ENCODE measurements at places on chromosomes 13 and 19.

DNA sequence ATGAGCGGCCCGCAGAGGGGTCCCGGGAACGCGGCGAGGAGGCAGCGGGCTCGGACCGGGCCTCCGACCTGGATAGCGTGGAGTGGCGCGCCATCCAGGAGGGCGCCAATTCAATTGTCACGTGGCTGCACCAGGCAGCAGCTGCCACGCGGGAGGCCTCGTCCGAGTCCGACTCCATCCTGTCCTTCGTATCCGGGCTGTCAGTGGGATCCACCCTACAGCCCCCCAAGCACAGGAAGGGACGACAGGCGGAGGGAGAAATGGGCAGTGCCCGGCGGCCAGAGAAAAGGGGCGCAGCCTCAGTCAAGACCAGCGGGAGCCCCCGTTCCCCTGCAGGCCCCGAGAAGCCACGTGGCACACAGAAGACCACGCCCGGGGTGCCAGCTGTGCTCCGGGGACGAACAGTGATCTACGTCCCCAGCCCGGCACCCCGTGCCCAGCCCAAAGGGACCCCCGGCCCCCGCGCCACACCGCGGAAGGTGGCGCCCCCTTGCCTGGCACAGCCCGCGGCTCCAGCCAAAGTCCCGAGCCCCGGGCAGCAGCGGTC lies 10.7 kb downstream of the C19orf25 start:
- no peak for DNase-seq

GRCh38 chr19:31943191-31943661 lies 402.2 kb upstream of the ZNF507 start:
- no peak for DNase-seq

DNA sequence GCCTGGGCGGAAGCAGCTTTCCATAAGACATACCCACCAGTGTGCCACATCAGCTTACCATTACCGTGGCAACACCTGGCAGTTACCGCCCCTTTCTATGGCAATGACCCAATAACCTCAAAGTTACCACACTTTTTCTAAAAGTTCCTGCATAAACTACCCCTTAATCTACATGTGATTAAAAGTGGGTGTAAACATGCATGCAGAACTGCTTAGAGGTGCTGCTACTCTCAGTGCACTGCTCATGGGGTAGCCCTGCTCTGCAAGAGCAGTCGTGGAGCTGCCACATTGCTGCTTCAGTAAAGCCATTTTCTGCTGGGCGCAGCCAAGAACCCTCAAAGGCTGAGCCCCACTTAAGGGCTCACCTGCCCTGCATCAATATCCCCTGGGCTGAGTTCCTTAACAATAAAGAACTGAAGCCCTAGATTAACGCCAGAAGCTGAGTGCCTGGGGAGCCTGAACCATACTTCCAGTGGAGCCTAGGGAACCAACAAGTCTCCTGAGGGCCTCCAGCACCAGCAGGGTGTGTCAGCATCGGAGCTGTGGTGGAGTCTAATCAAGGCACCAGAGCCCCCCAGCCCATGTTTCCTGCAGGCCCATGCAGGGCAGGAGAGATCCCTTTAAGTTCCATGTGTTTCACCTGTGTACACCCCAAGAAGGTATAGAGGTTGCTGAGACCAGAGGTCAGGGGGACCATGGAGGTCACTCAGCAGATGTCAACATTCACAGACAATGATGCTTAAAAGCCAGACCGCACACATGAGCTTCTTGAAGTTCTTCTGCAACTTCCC lies 1198.1 kb downstream of the UQCRFS1 start:
- no peak for DNase-seq

GRCh38 chr19:575527-576506 lies 3.4 kb downstream of the BSG start:
- no peak for DNase-seq

GRCh38 chr19:43619262-43620060 lies at the start of gene ZNF428:
Gene ZNF428, minus strand, starts transcription at chr19:43619629. Its CDS starts 5,325 bp downstream, at chr19:43614304.
- peak; percentile 72 for DNase-seq

DNA sequence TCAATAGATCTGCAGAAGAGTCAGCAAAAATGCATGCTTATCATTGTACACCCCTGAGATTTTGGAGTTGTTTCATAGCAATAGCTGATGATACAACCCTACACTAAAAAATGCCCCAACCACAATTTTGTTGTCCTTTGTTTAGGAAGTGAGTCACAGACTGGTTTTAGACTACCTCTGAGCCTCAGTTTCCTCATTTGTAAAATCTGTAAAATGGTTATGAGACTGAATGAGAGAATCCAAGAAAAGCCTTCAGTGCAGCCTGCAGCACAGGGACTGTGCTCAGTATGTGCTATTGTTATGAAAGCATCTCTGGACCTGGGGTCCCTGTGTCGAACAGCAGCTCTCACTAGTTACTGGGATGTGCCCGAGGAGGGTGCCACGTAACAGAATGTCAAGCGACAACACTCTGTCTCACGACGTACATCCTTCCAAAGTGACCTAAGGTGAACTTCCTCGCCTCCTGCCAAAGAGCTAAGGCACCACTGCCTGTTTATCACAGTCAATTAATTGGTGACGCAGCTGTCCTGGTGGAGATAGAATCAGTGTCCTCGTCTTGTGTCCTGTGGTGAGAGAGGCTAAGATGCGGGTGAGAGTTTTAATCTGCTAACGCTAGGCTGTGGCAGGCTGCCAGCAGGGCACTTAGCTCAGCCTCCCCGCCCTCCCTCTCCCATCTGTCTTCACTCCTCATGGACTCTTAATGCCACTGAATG lies 18.1 kb downstream of the DHRS12 start:
- no peak for DNase-seq

GRCh38 chr13:38017320-38017719 lies 147.7 kb upstream of the TRPC4 start:
- no peak for DNase-seq

DNA sequence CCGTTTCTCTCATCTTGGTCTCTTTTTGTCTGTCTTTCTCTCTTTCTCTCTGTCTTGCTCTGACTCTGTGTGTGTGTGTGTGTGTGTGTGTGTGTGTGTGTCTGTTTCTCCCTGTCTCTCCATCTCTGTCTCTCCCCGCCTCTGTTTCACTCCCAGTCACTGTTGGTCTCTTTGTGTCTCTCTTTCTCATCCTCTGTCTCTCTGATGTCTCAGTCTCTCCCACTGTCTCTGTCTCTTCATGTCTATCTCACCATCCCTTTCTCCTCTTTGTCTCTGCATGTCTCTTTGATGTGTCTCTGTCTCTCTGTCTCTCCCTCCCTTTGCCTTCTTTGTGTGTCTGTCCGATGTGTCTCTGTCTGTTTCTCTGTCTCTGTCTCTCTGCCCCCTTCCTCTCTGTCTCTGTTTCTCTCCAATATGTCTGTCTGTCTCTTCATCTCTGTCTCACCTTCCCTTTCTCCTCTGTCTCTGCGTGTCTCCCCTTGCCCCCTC lies 2.5 kb downstream of the NFIC start:
- no peak for DNase-seq

- DNase-seq, result no peak
These were observed 8.4 kb downstream of the KANK3 start for GRCh38 chr19:8334458-8335342.

GRCh38 chr19:14772467-14772866 lies 5.9 kb downstream of the ADGRE2 start:
- DNase-seq, result no peak

DNA sequence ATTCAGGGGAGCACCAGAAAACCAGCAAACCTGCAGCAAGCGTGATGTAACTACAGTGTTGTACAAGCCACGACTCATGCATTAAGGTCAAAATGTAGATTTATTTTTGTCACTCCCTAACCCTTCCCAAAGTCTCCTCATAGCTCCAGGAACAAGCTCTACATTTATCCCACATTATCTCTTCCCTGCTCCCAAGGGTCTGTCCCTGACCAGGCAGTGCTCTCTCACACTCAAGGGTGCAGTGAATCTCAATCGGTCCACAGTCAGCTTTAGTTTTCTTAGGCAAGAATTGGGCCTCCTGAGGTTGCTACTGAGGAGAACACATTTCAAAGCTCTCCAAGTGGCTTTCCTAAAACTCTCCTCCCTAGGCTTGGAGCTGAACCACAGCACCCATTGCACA lies 219.4 kb downstream of the NHLRC3 start:
- DNase-seq, result no peak

- no peak for DNase-seq
These were observed 4.9 kb upstream of the ERCC1 start for GRCh38 chr19:45428384-45429231.

GRCh38 chr19:49749771-49750170 lies 13.3 kb downstream of the TSKS start:
- DNase-seq, result no peak

DNA sequence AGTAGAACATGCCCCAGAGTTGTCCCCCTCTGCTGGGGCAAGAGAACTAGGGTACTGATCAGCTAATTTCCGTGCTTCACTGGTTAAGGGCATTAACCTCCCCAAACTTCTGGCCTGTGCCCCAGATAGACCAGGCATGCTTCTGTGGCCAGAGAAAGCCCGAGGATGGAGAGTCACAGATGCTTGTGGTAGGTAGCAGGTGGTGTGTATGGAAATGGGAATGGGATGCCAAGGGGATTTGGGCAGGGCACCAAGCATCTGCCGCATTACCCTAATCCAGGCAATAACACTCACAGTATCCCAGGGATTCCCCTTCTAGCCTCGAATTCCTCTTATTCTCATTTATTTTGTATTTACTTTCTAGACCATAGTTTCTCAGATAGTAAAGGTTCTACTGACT lies 124.8 kb upstream of the KLF12 start:
- DNase-seq, result no peak

- no peak for DNase-seq
These were observed 11.1 kb downstream of the REXO1 start for GRCh38 chr19:1837222-1837565.

- no peak for DNase-seq
These were observed 90.4 kb downstream of the PCCA start for GRCh38 chr13:100179276-100179675.

DNA sequence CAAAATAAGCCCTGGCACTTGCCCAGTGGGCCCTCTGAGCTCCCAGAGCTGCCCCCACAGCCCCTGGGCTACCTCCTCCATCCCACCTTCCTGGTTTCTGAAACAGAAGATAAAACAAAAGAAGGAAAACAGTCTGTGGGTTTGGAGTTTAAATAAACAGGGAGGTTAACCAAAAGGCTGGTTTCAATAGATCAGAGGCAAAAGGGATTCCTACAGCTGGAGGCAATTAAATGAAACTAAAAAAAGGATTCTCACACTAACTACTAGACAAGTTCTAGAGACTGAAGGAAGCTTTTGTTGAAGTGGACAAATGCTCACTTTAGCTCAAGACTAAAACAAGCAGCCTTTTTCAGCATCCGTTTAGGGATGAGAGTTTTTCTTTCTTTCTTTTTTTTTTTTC lies 569.8 kb downstream of the FGF9 start:
- no peak for DNase-seq

DNA sequence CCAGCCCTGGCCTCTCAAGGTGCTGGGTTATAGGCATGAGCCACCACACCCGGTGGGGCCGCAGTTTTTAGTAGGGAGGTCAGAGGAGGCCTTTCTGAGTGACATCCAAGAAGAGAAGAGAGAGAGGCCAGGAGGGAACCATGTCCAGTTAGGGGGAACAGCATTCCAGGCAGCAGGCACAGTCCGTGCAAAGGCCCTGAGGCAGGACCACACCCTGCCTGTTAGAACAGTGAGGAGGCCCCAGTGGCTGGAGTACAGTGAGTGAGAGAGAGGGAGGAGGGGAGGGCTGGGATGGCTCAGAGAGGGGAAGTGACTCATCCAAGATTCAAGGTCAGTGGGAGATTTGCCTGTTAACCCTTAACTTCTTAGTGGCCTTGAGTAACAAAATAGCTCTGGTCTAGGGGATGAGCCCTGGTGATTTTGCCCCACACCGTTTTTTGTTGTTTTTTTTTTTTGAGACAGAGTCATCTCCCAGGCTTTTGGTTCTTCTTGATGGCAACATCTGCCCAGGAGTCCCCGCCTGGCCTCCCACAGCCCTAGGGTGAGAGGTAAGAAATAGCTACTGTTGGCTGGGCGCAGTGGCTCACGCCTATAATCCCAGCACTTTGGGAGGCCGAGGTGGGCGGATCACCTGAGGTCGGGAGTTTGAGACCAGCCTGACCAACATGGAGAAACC lies 2.7 kb upstream of the PLIN3 start:
- no peak for DNase-seq

DNA sequence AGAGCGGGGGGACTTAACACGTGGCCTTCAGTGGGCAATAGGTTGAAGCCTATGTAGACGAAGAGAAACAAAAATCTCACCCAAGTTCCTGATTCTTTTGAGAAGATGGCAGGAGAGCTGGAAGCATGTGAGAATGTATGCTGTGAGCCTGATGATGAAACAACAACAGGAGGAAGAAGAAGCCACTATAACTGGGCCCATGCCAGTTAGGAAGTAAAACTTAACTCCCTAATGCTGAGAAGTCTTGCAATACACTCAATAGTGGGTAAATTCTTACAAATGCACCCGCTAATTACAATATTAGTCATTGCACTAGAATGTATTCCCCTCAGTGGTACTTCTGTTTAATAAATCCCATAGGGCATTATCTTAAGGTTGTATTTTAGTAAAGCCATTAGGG lies 9.1 kb downstream of the PCDH17 start:
- no peak for DNase-seq

DNA sequence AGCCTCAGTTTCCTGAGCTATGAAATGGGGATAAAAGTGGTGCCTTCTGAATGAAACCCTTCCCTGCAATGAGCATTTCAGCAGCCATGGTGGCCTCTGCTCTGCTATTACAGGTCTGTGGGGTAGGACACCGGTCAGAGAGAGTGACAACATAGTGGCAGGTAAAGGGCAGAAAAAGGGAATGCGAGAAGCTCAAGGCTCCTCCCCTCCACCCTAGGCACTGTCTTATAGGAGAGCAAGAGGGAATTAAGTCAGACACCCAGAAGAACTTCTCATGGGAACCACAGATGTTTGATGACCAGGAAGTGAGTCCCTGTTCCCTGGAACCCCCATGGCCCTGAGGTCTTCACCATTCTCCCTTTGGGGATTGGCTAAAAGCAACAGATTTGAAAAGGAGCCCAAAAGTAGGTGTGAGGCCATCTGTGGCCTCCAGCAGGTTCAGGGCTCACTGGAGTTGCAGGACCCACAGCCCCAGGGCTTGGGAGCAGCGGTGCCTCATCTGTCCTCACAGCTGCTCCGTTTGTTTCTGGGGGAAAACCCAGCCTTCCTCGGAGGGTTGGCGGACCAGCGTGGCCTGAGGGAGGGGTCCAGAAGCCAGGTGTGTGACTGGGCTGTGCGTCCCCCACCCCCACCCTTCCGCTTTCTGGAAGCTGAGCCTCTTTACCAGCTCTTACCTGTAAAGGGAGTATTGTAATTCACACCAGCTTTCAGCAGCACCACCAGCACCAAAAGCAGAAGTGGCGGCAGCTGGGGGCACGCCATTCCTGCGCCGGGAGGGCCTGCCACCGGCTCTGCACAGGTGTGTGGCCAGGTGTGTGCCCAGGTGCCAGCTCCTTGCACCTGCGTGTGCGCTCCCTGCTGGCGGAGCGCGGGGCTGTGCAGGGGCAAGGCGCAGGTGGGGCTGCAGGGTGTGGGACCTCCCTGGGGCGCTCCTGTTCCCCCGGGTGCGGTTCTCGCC lies 19.4 kb downstream of the IQCN start:
- no peak for DNase-seq

- DNase-seq, result no peak
These were observed 23.8 kb downstream of the TEX101 start for GRCh38 chr19:43438291-43439031.

Data from stimulated activated CD4-positive, alpha-beta T cell treated with anti-CD3 and anti-CD28 coated beads, Interleukin-1b, Interleukin-23, amount 100 ng/mL, for 1 hour (primary cell).